ENCODE measurements at places on chromosomes 4 and X. TPM values are rescaled to one million over a fixed set of nuclear protein-coding genes. Genes with fewer than 3 reads are reported as not detected.

DNA sequence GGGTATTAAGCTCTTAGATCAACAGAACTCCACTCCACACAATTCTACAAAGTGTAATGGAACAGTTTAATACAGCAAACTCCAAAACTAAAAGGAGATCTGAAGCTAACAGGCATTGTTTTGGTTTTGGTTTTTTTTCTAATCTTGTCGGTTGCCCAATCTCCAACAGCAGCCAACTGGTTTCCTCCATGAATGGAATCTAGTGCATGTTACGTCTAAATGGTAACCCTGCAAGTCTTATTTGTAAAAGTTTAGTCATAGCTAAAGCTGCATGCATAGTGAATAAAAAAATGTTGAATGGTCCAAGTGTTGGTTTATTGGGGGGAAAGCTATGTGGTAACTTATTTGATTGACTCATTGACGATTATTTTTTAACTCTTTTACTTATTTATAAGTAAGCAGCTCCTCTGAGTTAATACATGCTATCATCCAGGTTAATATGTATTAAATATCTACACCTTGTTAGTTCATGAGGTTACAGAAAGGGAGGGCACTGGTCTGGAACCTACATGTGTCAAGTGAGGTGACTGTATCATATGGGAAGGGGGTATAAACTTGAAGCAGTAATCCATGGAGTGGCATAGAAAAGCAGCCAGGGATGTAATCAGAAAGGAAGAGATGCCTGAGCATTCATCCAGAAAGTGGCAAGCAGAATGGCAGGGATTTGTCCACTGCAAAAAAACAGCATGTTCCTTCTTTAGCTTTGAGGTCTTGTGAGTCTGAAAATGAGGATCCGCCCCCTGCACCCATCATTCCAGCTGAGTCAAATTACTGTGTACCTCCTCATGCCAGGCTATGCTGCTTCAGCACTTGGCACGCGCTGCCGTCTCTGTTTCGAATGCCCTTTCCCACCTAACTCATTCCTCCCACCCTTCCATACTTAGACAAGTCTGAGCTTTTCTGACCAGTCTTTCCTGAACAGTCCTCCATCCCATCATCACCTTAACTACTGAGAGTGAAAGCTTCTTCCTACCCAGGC lies 81.7 kb downstream of the PDGFC start:
- peak; percentile 48 for DNase-seq

Gene PLAC1
- 2.3 TPM for polyA plus RNA-seq

- DNase-seq, result no peak
These were observed 28.7 kb downstream of the RS1 start for GRCh38 chrX:18643243-18643642.

Gene ZCCHC12
- 0.36 TPM for polyA plus RNA-seq

DNA sequence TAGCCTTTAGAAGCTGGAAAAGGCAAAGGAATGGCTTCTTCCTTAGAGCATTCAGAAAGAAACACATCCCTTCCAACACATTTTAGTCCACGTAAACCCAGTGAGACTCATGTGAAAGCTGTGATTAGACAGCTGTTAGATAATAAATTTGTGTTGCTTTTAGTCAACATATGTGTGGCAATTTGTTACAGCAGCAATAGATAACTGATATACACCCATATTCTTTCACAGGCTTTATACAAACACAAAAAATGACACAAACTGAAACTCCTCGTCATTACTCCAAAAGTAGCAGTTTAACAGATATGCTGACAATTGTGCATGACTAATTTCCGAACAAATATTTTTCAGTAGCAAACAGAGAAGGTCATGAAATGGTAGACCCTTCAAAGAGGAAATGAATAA lies 65.3 kb downstream of the ANTXR2 start:
- no peak for DNase-seq

GRCh38 chr4:168979338-168979737 lies 30.7 kb downstream of the CBR4 start:
- no peak for DNase-seq

DNA sequence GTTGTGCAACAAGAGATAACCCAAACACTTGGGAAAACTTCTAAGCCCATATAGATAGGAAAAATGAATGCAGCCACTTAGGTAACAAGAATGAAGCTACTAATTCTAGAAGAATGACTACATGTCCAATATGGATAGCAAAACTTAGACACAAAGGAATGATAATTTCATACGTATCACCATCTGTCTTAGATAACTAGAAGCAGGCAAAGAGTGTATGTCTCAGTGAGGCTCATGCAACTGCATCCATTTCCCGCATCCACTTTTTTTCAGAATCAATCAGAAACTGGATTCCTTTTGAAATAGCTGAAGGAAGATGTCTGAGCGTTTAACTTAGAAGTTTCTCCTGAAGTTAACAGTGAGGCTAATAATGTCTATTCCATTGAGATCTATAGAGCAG lies 408.7 kb upstream of the PITX2 start:
- DNase-seq, result no peak

GRCh38 chr4:133799717-133800315 lies 401.8 kb downstream of the PABPC4L start:
- peak; percentile 14 for DNase-seq
